Thoracic aorta (tissue), 2 donors: ENCODE measurements at places on chromosomes 2 and 18. TPM values are rescaled to one million over a fixed set of nuclear protein-coding genes. Genes with fewer than 3 reads are reported as not detected.

DNA sequence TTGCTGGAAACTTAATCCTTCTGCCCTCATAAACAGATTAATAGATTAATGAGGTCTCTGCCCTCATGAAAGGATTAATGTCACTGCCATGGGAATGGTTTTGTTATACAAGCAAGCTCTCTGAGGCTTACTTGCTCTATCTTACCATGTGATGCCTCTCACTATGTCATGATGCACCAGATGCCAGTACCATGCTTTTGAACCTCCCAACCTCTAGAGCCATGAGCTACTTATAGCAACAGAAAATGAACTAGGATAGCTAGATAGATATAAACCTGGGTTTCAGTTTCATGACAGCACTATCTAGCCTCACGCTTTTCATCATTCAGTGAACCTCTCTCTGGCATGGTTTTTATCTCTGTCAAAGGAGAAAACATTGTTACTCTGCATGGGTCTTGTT lies 371.6 kb upstream of the LRP1B start:
- no peaks in the 10 kb centered on the region for H3K36me3 ChIP-seq
- H3K27me3 ChIP-seq, result no peaks in the 10 kb centered on the region
- DNase-seq, result no peak
- H3K27ac ChIP-seq, result no peak overlapping the region
- H3K4me3 ChIP-seq, result no peak overlapping the region
- no peaks in the 10 kb centered on the region for H3K4me1 ChIP-seq

DNA sequence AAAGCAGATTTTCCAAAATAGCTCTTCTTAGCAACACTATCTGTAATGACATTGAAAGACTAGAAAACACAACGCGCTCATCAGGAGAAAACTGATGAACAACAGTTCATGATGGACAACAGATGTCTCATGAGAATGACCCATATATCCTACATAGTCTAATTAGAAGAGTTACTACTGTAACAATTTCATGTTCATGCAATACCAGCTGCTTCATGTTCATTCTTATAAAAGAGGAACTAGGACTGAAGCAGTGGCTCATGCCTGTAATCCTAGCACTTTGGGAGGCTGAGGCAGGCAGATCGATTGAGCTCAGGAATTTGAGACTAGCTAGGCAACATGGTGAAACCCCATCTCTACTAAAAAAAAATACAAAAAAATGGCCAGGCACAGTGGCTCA lies 22.7 kb downstream of the TRAPPC8 start:
- H3K27me3 ChIP-seq, result no peaks in the 10 kb centered on the region
- H3K27ac ChIP-seq, result no peak overlapping the region
- H3K36me3 ChIP-seq, result peaks cover 10% of the 10 kb centered on the region
- no peaks in the 10 kb centered on the region for H3K4me1 ChIP-seq
- no peak overlapping the region for H3K4me3 ChIP-seq
- DNase-seq, result no peak

Gene HOXD11
- not detected for total RNA-seq

- no peaks in the 10 kb centered on the region for H3K36me3 ChIP-seq
- H3K4me1 ChIP-seq, result no peaks in the 10 kb centered on the region
- H3K27ac ChIP-seq, result no peak overlapping the region
Measured at GRCh38 chr2:120748741-120749140, 13.1 kb downstream of the GLI2 start.

GRCh38 chr2:201432038-201432620 lies 19.1 kb downstream of the TRAK2 start:
- H3K36me3 ChIP-seq, result no peaks in the 10 kb centered on the region
- peaks cover 56% of the 10 kb centered on the region for H3K4me1 ChIP-seq
- no peaks in the 10 kb centered on the region for H3K27me3 ChIP-seq
- DNase-seq, result no peak
- H3K4me3 ChIP-seq, result peak overlapping the region; percentile 39

- DNase-seq, result no peak
- no peaks in the 10 kb centered on the region for H3K4me1 ChIP-seq
- no peak overlapping the region for H3K27ac ChIP-seq
- no peak overlapping the region for H3K4me3 ChIP-seq
Measured at GRCh38 chr18:31430072-31430471, 17.5 kb upstream of the DSG3 start.

DNA sequence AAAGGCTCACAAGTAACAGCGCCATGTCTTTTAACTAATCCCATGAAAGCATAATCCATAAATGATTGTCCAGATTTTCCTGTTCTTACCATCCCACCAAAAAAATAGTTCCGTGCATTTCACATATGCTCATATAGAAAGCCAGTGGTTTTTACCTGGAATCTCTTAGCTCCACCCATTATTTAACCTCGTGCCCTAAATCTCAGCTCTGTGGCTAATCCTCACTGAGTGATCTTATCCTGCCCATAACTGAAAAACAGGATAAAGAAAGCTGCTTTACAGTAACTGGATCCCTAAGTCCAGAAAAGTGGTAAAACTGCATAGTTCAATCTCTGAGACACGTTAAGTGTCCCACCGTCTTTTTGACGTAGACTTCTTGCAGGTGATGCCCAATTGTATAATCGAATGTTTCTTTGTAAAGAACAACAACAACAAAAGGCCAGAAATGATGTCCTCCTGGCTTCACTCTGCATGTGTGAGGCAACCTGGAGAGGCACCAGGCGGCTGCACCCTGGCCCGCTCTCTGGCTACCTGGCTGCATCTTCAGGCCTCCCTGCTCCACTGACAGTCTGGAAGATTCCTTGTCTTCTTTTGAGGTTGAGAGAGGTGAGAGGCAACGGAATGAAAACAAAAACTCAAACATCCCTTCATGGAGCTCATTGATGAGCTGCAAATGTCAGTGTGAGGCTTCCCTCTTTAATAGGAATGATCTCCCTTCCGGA lies 38.6 kb downstream of the FEZ2 start:
- peaks cover 38% of the 10 kb centered on the region for H3K4me1 ChIP-seq
- no peak for DNase-seq
- peak overlapping the region; percentile 27 for H3K27ac ChIP-seq
- no peak overlapping the region for H3K4me3 ChIP-seq
- H3K27me3 ChIP-seq, result no peaks in the 10 kb centered on the region

- no peaks in the 10 kb centered on the region for H3K4me1 ChIP-seq
- no peak overlapping the region for H3K4me3 ChIP-seq
- DNase-seq, result no peak
- no peaks in the 10 kb centered on the region for H3K36me3 ChIP-seq
Measured at GRCh38 chr2:569681-570080, 107.5 kb downstream of the TMEM18 start.

DNA sequence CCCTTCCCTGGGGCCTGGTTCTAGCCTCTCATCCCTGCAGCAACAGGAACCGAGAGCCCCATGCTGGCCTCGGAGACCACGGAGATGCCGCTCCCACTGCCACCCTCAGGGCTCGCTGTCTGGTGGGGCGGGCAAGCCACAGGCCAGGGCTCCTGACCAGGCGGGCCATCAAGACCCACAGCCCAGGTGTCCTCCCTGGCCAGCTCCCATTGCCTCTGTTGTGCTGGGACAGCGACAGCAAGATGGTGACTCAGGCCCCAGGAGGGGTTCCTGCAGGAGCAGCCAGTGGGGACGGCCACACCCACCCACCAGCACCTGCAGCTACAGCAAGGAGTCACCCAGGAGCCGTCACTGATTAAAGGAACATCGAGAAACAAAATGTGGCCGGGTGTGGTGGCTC lies 7.4 kb downstream of the KLHL30 start:
- DNase-seq, result no peak
- H3K4me1 ChIP-seq, result peaks cover 34% of the 10 kb centered on the region
- no peaks in the 10 kb centered on the region for H3K36me3 ChIP-seq

DNA sequence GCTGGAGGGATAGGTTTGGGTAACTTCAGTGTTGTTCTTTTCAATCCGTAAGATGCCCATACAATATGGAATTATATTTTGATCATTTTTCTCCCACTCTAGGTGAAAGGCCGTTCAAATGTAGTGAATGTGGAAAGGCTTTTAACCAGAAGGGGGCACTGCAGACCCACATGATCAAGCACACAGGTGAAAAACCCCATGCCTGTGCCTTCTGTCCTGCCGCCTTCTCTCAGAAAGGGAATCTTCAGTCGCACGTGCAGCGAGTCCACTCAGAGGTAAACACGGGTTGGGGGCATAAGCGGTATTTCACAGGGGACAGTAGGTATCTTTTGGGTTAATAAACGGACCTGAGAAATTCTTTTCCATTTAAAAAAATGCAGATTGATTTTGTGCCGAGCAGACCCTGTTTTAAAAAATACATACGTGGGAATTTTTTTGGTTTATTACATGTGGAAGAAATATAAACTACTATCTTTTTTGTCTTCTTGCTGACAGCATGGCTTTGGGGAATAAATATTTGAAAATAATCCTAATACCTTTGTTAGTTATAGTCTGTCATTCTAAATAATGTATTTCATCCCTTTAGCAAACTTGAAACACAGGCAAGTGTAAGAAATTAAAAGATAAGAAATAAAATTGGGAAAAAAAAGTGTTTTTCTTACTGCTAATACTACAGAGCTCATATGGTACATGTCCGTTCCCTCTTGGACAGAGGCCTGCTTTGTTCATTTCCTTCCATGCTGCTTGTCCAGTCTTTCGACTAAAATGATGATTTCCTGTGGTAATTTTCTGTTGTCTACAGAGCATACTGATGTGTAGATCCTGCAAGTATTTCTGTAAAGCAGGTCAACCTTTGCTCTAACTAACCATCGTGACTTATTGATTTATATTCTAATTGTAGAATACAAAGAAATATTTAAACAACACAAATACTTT lies 53.3 kb downstream of the ZNF236 start:
- H3K27me3 ChIP-seq, result no peaks in the 10 kb centered on the region
- no peaks in the 10 kb centered on the region for H3K4me1 ChIP-seq
- no peak overlapping the region for H3K27ac ChIP-seq
- peaks cover 3% of the 10 kb centered on the region for H3K36me3 ChIP-seq
- no peak for DNase-seq

GRCh38 chr2:210170196-210170445 lies 1.1 kb downstream of the KANSL1L start:
- peak overlapping the region; percentile 76 for H3K4me3 ChIP-seq
- peaks cover 43% of the 10 kb centered on the region for H3K4me1 ChIP-seq
- peak overlapping the region; percentile 99 for H3K27ac ChIP-seq
- H3K36me3 ChIP-seq, result no peaks in the 10 kb centered on the region

Gene IL1A
- not detected for total RNA-seq

- no peak for DNase-seq
- no peaks in the 10 kb centered on the region for H3K27me3 ChIP-seq
- H3K4me1 ChIP-seq, result no peaks in the 10 kb centered on the region
- H3K4me3 ChIP-seq, result no peak overlapping the region
- H3K36me3 ChIP-seq, result no peaks in the 10 kb centered on the region
Measured at GRCh38 chr18:39587586-39587985, 2022.0 kb upstream of the CELF4 start.

Gene AQP12B
- total RNA-seq, result not detected

GRCh38 chr2:157803476-157803875 lies 72.7 kb downstream of the ACVR1 start:
- H3K36me3 ChIP-seq, result no peaks in the 10 kb centered on the region
- H3K4me1 ChIP-seq, result peaks cover 2% of the 10 kb centered on the region
- no peak overlapping the region for H3K4me3 ChIP-seq
- no peaks in the 10 kb centered on the region for H3K27me3 ChIP-seq
- DNase-seq, result no peak
- no peak overlapping the region for H3K27ac ChIP-seq

Gene ABCG8
- total RNA-seq, result not detected

Gene ZAP70
- total RNA-seq, result 3.4 TPM

DNA sequence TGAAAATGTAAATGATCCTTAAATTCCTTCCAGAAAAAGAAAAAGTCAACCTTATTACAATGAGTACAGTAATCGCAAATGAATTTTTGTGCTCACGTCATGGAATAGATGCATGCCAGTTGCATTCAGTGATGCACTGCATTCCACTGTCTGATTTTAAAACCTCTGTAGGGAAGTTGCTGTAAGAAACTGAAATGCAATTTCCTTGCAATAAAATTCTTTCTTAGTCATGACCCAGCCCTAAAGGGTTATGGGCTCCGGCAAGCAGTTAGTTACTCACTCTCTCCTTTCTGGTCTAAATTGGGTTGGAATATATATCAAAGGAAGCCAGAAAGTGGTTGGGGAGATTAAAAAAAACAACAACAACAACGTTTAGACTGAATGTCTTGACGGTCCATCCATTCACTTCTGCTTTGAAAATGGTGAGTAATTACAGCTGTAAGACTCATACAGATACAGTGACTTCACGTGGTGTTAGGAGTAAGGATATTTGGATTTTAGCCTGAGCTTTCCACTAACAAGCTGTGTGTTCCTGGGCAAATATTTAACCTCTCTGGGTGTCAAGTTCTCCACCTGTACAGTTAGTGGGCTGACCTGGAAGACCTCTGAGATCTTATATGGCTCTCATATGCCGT lies 8.6 kb upstream of the RND3 start:
- no peaks in the 10 kb centered on the region for H3K36me3 ChIP-seq
- H3K4me3 ChIP-seq, result no peak overlapping the region

DNA sequence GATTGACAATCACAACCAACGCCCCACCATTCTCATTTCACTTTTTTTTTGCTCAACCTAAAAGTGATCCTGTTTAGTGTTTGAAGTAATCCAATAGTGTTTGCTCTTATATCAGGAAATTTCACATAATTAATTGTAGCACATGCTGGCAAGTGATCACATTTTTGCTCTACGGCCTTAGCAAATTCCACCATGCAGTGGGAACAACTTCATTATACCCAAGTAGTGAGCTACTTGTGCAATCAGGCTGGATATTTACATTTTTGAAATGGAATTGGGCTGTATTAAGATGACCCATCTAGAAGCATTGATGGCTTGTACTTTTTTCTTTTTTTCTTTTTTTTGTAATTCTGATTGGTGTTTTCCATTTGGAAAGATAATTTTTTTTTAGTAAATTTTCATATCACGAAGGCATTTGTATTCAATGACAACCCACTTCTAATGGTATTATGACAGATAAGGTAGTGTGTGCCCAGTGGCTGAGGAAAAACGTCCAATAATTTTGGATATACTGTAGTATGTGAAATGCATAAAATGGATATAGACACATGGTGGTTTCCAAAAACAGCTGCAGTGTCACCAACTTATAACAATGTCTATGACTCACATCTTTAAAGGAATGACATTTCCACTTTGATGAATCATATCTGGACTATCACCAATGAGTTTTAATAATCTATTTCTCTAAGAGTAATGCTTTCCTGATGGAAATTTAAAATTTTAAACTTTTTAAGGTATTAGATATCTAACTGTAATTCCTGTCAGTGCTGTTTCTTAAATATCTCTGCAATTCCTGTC lies 130.6 kb downstream of the COL6A3 start:
- H3K4me3 ChIP-seq, result no peak overlapping the region
- DNase-seq, result no peak
- peaks cover 25% of the 10 kb centered on the region for H3K4me1 ChIP-seq
